Effector CD4-positive, alpha-beta T cell (primary cell): ENCODE measurements at places on chromosomes 13 and 19.

DNA sequence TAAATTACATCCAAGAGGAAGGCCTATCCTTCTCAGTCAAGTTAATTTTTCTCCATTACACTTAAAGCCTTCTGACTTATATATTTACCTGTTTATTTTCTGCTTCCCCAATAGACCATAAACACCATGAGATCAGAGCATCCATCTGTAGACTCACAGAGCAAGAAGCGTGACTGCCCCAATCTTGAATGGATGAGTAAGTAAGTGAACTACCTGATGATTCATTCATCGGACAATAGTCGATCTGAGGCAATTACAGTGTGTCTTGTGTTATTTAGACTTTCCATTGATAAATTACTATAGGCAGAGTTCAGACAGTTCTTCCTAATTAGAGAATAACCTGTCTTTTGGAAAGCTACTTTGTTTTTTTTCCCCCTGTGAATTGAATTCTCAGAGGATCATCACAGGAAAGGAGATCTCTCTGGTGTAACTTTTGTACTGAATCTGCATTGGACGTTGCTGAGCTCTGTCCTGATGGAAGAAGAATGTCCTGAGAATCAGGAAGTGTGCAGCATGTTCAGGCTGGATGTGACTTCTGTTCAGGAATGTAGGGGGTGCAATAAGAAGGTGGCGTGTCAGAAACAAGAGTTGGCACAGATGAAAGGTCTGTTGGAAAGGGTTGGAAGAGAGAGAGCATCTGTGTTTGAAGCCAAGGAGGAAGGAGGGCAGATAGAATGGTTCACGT, 367.0 kb downstream of the NALCN start:
- no peak for DNase-seq

DNA sequence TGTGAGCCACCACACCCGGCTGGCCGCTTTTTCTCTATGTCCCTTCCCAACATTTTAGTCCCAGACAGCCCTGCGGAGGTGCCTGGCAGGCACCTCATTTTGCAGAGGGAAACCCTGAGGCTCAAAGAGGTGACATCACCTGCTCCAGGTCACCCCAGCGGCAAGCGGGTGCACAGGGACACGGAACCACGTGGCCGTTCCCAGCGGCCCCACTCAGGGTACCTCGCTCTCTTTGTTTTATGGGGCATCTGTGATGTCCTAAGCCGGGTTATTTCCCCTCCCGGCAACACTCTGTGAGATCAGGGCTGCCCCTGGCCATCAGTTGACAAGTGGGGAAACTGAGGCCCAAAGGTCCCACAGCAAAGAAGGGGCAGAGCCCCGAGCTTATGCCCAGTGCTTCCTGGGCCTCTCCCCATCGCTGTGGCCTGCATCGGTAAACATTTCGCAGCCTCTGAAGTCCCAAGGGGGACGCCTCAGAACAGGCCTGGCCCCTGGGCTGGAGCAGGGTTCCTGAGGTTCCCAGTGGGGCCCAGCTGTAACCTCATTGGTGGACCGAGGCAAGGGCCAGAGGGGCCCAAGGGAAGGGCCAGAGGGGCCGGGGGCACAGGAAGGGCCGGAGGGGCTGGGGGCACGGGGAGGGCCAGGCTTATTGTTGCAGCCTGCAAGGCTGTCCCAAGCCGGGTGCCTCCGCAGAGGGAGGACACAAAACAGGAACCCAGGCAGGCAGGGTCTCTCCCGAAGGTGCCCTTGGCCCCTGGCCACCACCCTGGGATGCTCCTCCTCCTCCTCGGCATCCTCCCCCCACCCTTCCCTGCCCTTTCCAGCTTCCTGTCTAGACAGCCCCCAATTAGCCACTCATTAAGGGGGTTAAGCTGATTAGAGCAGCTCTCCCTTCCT, 39.0 kb downstream of the SMIM24 start:
- no peak for DNase-seq

DNA sequence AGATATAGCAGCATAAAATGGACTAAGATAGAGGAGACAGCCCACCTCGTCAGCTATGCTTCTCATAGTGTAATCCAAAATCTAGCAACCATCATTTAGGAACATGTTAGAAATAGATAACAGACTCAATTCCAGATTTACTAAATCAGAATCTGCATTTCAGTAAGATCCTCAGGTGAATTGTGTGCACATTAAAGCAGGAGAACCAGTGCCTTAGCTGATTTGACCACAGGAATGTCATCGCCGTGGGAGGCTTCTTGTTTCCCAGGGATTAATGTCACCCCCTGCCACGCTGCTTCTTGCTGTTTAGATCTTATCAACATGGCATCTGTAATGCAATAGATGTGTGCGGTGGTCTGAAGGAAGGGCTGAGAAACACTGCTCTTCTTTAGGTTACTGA, 84.0 kb downstream of the GPC5 start:
- no peak for DNase-seq

GRCh38 chr13:101382086-101382485, 34.2 kb downstream of the NALCN start:
- no peak for DNase-seq

DNA sequence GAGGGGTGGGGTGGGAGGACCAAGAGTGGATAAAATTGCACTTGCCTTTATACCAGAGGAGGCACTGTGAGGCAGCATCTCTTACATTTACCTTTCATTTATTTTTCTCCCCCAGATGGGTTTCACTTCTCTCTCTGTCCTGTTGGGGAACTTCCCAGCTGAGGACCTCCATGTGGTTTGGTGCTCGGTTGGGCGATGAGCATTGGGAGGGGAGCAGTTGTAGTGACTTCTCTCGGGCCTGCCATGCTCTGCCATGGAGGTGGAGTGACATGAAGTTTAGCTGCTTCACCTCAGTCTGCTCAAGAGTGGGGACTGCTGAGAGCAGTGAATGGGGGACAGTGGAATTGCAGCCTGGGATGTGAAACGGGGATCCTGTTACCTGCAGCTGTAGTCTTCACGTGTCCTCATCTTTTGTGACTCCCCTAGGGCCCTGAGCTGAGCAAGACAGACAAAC, 23.1 kb upstream of the CXCL17 start:
- DNase-seq, result no peak
